ENCODE measurements at places on chromosomes 7 and 10.

DNA sequence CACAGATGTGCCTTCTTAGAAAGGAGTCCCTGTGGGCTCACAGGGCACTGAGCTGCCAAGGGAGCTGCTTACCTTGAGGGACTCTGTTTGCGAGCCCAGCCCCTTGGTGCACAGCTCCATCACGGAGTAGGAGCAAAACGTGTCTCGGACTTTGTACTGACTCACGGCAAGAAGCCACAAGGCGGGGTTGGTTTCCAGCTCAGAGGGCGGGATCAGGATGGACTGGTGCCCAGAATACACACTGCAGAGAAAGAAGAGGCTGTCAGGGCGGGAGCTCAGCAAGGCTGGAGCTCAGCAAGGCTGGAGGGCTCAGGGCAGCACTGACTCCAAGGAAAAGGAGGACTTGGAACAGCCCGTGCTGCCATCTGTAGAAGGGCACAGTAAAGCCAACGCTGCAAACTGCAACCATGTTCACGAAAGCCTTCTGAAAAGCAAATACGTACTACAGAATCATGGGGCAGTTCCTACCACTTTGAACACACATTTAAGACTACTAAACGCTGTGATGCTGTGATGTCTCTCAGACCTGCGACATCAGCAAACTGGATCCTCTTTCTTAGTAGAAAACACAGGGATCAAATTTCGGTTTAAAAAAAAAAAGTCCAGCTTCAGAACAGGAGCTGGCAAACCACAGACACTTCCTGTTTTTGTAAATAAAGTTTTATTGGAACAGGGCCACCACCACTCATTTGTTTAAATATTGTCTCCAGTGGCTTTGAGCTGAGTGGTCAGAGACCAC lies 194.3 kb downstream of the ZMYND11 start:
- no peak for DNase-seq

DNA sequence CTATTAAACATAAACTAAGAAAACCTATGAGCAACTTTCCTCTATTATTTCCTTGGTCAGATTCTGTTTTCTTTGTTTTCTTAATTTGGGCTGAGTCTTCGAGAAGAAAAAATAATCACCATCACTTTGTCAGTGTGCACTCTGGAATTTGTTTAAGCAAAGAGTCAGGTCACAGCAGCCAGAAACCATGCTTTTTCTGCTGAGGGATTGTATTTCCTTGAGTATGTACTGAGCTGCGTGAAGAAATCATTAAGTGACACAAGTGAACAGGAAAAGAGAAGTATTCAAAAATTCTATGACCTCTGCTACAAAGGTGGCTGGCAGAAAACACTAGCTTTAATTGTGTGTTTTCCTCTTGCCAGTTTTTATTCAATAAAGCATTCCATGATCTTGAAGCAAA lies 249.6 kb downstream of the VTI1A start:
- no peak for DNase-seq

DNA sequence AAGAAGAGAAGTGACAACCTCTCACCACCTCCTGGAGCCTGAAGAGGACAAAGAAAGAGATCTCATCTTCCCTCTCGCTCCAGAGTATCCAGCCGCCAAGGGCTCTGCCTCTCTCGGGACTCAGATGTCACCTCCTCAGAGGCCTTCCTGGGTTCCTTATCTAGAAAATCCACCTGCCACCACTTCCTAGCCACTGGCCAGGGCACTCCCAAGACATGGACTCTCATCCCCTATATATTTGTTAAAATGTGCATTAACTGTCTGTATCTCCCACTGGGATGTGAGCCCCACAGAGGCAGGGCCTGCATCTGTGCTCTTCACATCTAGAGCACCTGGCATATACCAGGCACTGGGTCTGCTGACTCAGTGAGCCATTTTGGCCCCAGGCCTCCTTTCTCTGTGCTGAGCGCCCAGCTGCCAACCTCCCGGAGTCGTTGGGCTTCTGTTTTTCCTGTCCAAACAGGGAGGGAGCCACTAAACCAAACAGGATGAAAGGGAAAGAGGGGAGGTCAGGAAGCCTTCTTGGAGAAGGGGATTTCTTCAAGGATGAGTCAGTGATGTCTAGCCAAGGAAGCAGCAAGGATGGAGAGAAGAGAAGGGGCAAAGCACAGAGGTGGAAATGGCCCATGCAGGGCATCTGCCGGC lies 58.9 kb downstream of the KCNMA1 start:
- no peak for DNase-seq

GRCh38 chr10:12107781-12108180 lies 21.7 kb upstream of the SEC61A2 start:
- DNase-seq, result no peak

DNA sequence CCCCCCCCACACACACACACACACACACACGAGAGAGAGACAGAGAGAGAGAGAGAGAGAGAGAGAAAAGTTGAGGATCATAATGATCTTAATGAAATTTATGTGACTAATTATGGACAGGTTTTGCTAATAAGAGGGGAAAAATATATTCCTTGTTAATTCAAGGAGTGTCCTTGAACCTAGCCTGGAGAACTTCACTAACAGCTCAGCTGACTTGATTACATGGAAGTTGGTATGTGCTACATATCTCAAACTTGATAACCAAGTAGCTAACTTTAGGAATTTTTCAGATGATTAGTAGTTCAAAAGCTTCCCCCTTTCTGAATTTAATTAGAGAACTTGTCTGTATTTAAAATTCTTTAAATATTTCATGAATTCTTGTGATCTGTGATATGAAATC lies 15.3 kb downstream of the SLF2 start:
- no peak for DNase-seq

- no peak for DNase-seq
Measured at GRCh38 chr7:51114501-51114900, 202.1 kb downstream of the COBL start.

GRCh38 chr10:100775386-100775785 lies 30.0 kb downstream of the PAX2 start:
- DNase-seq, result no peak

DNA sequence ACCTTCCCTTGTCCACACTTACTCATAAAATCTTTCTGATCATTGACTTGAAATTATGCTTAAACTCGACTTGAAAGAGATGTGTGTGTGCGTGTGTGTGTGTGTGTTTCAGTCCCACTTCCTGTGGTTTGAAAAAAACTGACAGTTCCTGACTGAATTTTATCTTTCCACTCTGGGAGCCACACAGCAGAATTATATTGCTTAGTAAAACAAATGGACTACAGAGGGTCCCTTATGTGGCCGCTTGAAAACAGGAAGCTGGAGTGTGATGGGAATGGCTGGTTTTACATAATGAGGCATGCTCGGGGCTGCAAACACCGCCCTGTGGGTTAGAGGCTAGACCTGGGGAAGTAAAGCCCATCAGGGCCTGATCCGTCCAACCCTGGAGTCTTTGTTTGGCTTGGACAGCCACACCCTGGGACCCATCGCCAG lies 54.8 kb downstream of the LYZL1 start:
- DNase-seq, result no peak

DNA sequence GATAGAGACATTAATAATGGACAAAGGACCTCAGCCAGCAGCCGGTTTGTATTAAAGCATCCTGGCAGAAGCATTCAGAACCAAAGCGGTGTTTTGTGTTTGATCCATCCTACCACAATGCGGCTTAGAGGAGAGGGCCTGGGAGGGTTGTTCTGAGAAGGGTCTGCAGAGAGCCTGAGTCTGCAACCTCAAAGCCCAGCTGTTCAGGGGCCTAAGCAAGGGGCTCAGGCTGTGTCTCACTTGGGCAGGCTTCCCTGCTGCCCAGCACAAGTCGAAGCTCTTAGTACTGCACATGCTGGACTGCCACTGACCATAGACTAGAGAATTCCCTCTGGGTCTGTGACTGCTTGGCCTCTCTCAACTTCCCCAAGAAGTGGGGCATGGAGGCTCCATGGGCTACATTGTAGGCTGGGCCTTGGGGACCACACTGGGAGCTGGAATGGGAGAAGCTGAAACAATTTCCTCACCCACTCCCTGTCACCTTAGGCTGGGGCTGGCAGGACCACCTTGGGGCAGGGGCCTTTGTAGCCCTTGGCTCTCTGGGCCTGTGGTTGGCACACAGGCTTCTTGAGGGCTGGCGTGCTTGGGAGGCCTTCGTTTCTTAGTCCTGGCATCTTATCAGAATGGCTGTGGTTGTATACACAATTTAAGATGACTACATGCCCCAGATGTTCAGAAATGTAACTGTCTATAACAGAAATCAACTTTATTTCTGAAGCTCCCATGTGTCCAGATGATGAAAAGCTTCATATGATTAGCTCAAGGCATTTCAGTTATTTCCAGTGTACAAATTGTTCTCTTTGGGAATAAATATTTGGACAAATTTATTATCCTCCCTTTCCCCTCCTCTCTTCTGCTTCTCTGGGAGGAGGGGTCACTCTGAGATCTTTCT lies 44.5 kb downstream of the LRRC18 start:
- DNase-seq, result no peak

GRCh38 chr7:36449685-36450084 lies 60.0 kb downstream of the ANLN start:
- DNase-seq, result no peak

- DNase-seq, result no peak
Measured at GRCh38 chr7:47948141-47948790, at the start of gene PKD1L1. Gene PKD1L1 (minus strand): TSS chr7:47948466. CDS start chr7:47948440, 26 bp downstream.

GRCh38 chr10:90319188-90319914 lies 538.5 kb downstream of the HTR7 start:
- DNase-seq, result no peak

GRCh38 chr7:28920424-28920823 lies 37.7 kb downstream of the TRIL start:
- no peak for DNase-seq

- DNase-seq, result no peak
Measured at GRCh38 chr10:7210516-7210915, 200.3 kb downstream of the SFMBT2 start.

- DNase-seq, result no peak
Measured at GRCh38 chr10:51073453-51074237, 642 bp upstream of the PRKG1 start.

- no peak for DNase-seq
Measured at GRCh38 chr10:18759575-18759974, 100.3 kb downstream of the ARL5B start.

DNA sequence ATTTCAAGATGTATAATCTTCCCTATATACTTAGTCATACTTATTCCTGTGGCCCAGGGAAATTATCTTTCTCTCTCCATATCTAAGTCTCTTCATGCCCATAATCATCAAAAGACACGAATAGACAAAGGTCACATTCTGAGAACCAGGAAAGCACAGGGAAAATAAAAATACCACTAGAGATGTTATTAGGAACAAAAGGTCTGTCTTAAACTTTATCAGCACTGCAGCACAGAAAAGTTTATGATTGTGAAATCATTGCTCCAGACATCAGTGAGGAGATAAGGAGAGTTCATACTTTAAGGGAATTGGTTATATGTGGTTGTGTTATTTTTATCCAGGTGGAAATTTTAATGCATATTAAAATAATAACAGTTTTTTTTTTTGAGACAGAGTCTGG lies 974.6 kb upstream of the CELF2 start:
- no peak for DNase-seq

DNA sequence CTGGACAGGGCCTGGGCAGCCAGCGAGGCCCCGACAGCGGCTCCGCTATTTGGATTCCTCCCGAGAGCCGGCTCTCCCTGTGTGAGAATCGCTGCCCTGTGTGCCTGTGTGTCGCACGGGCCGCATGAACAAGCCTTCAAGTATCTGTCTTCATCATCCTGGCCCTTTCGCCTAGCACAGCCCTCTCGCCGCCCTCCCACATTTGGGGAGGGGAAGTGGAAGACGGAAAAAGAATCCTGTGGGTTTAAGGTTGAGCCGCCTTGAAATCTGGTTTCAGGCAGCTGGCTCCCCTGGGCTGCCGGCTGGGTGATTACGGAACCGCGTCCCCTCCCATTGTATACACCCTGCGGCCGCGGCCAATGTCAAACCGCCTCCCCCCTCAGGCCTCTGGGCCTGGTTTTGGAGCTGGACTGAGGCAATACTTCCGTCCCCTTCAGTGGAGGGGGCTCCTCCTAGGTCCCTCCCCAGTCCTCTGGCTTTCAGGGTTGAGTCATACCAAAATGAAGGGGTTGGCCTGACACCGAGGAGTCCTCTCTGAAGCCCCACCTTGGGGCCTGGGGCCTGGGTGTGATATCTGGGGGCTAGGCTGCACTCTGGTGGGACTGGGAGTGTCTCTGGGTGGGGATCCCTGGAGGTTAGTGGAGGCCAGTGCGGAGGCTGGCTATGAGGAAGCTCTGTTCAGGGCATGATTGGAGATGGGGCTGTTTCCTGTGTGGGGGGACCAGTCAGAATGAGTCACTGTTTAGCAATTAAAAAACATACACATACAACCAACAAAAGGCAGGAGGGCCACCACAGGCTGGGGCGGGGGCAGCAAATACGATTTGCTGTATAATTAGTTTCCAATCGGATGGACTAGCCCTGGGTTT lies 1.7 kb downstream of the TRIM8 start:
- DNase-seq, result peak; percentile 44

GRCh38 chr10:95169522-95169921 lies 24.5 kb upstream of the ACSM6 start:
- no peak for DNase-seq

DNA sequence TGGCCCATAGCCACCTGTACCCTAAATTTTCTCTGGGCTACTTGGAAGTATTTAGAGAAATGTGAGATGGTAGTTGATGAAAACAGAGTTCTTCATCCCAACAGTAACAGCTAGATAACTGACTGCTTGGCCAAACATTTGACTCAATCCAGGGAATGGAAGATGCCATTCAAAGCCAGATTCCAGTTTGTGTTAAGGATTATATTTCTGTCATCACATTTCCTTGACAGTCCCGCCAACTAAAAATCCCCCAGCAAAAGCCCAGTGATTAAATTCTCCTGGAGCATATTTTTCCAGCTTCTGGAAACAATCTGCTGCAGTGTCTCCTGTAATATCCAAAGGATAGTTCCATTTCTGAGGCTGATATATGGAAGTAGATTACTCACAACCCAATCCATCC lies 45.4 kb upstream of the PTN start:
- DNase-seq, result no peak

DNA sequence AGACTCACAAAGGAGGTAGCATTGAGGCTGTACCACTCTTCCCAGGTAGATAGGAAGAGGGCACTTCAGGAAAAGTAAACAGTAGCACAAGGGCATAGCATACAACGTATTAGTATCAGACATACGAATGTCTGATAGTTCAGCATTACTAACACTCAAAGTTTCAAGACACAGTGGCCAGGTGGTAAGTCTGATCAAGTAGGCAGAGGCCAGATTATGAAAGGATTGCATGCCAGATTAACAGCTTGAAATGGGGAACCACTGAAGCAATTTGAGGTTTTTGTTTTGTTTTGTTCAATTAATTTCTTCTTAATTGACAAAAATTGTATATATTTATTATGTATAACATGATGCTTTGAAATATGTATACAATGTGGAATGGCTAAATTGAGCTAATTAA lies 45.7 kb upstream of the IL6 start:
- no peak for DNase-seq

- DNase-seq, result no peak
Measured at GRCh38 chr10:76554033-76554408, 1083.6 kb downstream of the KCNMA1 start.

DNA sequence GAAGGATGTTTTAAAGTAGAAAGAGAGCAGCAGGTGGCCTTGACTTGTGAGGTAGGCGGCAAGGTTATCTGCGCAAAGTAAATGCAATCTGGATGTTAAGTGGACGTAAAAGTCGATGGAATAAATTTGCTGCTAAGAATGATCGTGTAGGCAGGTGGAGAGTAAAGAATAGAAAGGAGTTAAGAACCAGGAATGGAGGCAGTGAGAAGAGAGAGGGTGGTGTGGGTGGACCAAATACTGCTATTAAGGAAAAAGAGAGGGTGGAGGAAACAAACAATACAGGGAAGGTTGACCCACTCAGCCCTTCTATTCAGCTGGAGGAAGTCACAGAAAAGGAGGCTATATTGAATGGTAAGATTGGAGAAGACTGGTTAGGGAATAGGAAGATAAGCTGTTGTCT lies 1.9 kb upstream of the CUL1 start:
- no peak for DNase-seq

Data from stimulated activated CD8-positive, alpha-beta memory T cell treated with anti-CD3 and anti-CD28 coated beads, Interleukin-15, amount 100 ng/mL, for 24 hours (primary cell).